ENCODE measurements at places on chromosomes 6 and 20.
A peak's percentile ranks its signal among the peaks of the same experiment; 100 is the strongest.

DNA sequence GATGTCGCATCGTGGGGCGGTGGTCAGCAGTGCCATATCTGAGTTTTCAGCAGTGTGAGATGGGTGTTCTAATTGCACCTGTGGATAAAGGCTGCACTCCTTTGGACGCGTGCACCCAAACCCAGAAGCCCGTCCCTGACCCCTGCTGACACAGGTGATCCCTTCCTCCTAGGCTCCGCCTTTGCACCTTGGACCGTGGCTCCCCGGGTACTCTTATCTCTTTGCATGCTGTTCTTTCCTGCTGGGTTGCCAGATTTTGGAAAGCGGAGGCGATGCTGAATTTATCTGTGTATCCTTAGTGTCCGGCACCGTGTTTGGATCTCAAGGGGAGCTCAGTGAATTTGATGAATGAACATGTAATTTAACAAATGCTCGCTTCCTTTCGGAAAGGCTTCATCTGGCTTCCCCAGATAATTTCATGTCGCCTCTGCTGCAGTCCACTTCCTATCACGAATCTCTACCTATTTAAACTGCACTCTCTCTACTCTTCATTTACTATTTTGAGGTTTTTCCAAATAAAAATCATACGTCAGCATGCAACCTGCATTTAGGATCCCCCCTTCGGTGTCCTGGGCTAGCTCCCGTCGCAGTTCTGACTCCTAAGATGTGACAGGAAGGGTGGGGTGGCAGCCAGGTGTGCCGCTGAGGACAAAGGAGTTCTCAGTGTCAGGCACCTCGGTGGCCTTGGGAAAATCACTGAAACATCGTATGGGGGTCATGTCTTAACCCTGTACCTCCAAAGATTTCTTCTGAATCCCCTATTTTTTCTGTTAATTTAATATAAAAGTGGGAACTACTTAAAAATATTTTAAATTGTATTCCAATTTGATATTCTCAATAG, 753 bp upstream of the PERP start:
- DNase-seq: no peak

DNA sequence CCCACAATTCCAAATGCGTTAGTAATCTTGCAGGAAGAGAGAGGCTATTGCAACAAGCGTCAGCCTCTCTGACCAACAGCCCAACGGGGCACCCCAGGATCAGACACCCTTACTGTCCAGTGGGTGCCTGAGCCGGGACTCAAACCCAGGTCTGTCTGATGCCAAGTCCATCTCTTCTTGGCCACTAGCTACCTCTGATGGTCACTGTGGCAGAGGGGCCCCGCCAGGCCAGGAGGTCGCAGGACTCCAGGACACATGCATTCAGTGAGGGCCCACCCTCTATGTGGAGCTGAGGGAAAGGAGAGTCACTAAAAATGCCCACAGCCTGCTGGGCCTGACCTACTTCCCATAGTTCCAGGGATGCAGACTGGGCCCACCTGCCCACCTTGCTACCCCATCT, 83.3 kb downstream of the PREX1 start:
- DNase-seq: no peak

GRCh38 chr6:168785720-168786511, 344.9 kb downstream of the SMOC2 start:
- DNase-seq: no peak

DNA sequence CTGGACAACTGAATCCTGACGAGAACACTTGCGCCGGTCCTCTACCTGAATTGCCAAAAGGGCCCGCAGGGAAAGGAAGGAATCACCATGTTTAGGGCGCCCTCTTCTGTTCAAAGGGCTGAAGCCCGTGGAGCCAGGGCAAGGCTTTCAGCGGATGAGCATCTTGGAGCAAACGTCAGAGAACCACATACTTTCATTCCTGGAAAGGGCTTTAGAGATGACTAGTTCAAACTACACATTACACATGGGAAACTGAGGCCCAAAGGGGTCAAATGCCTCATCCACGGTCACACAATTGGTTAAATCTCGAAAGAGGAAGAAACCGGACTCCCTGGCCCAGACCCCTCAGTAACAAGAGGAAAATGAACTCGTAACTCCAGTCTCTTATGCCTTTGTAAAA, 11.5 kb upstream of the ZNF133 start:
- peak; percentile 67 for DNase-seq

GRCh38 chr6:33206864-33207551, 1.3 kb upstream of the RING1 start:
- DNase-seq: no peak

GRCh38 chr6:127484212-127484863, 25.1 kb upstream of the KIAA0408 start:
- DNase-seq: peak; percentile 91
